ENCODE measurements at places on chromosomes 12 and 14.

DNA sequence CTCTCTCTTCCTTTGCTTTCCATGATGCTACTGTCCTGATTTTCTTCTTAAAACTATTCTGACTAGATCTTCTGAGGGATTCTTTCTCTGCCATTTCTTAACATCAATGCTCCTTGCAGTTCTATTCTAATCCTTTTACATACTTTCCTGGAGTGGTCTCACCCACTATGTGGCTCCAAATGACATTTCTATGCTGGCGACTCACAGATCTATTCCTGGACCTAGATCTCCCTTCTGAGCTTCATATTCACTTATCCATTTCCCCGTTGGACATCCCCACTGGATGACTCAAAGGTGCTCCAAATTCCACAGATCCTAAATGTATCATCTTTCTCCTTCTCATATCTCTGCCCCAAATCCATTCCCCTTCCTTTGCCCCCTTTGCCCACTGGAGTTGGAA is 4.1 kb downstream of the TEP1 start:
- DNase-seq = peak; percentile 12

DNA sequence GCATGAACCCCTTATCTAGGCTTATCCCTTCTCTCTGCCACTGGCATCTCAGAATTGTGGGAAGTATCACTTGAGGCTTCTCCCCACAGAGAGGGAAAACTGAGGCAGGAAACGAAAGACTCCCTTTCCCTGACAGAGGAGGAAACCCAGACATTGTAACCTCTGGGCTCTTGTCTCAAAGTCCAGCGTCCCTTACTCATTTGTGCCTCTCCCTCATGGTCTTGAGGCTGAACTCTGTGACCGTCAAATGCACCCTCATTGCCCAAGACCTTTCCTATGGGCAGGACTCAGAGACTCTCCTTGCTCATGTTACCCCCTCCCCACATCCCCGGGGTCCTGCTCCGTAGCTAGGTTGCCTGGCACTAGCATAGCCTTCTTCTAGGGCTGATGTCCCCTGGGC is 3.8 kb downstream of the CACNB3 start:
- DNase-seq = no peak

- peak; percentile 53 for DNase-seq
Observed at GRCh38 chr12:26629864-26630263, 203.1 kb downstream of the ITPR2 start.

DNA sequence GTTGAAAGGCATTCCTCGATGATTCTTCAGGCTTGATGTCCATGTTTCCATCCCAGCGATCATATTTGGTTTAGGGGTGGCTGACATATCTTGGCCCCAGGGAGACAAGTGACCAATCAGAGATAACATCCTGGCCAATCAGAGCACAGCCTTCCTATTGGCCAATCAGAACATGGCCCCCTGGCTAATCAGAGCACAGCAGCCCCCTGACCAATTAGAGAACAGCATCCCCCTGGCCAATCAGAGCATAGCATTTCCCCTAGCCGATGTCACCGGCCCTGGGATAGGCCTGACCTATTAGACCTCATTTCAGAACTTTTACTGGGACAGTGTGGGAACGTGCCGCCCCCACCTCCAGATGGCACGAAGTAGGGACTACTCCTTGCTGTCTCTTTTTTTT is 182.2 kb downstream of the AACS start:
- no peak for DNase-seq

All from brain microvascular endothelial cell (primary cell).